ENCODE measurements at places on chromosomes 2 and 18. TPM values are rescaled to one million over a fixed set of nuclear protein-coding genes. Genes with fewer than 3 reads are reported as not detected.

Gene FAM110C
- 7.7 TPM for total RNA-seq

- DNase-seq, result no peak
Observed at GRCh38 chr18:3235846-3236245, 11.8 kb upstream of the MYL12A start.

GRCh38 chr2:101737478-101738255, 40.2 kb downstream of the MAP4K4 start:
- no peak for DNase-seq

GRCh38 chr2:2879071-2879470, 498.5 kb downstream of the EIPR1 start:
- no peak for DNase-seq

DNA sequence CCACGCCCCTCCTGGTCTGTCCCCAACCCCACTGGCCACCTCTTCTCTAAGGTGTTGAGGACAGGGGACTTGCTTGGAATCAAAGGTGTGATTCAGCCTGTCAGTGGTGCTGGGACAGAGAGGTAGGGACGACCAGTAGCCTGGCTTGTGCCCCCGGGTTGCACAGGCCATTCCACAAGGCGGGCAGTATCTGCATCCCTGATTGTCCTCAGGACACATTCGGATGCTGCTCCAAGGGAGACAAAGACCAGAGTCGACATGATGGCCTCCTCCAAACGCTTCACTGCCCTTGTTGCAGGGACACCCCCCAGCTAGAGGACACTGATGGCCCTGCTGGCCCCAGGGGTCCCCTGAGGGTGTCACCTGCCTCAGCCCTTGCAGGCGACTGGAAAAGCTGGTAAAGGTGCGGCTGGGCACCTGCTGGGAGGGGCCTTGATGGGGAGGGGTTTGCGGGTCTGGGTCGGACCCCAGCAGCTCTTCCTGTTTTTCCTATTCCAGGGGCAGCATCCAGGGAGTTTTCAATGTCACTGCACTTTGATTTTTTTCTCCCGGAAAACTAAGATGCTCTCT, 98.0 kb downstream of the PTGR3 start:
- DNase-seq, result no peak

DNA sequence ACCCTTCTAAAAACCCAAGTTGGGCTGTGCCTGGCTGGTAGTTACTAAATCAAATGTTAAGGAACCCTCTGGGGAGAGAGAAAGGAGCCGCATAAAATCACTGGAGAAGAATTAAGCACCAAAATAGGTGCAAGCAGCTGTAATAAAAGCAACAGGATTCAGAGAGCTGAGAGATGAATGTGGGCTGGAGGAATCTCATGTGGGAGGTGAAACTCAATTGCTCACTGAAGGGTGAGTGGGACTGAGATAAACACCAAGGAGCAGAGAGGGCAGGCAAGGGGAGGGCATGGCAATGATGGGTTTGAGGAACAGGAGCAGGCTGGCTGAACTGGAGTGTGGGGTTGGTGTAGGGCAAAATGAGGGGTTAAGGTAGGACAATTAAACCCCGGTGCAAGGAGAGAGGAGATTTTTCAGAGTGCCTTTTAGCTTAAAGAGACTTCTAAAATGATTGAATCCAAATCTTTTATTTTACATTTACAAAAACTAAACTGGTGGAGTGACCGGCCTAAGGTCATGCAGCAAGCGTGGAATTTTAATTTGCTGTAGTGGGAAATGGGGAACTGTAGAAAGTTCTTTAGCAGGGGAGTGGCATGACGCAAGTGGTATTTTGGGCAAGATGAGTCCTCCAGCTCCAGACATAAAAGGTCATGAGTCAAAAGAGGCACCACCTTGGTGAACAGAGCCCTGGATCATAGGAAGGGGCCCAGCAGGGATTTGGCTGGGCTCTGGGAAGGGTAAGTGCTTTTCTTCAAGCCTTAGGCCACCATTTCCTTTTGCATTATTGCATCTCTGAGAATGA, 10.5 kb downstream of the PLB1 start:
- DNase-seq, result no peak

Gene TFCP2L1
- 0.88 TPM for total RNA-seq

GRCh38 chr2:234288974-234289455, 207.9 kb downstream of the ARL4C start:
- DNase-seq, result peak; percentile 53

Gene PROKR1
- not detected for total RNA-seq

- DNase-seq, result peak; percentile 62
Observed at GRCh38 chr2:131093696-131094462, 619 bp upstream of the FAM168B start.

Gene DNAJC5G
- 1.3 TPM for total RNA-seq

Gene SERPINB10
- not detected for total RNA-seq

GRCh38 chr18:8741532-8741931, 36.2 kb downstream of the MTCL1 start:
- no peak for DNase-seq
